T follicular helper cell (primary cell): ENCODE measurements at places on chromosomes 3 and 15.

- no peak for DNase-seq
Observed at GRCh38 chr3:27677565-27677964, 44.6 kb downstream of the EOMES start.

GRCh38 chr3:128923576-128923975 is 44.2 kb downstream of the ACAD9 start:
- no peak for DNase-seq

- DNase-seq = no peak
Observed at GRCh38 chr15:45903283-45903682, 268.5 kb downstream of the SQOR start.

GRCh38 chr15:93362203-93362602 is 273.2 kb upstream of the RGMA start:
- DNase-seq = no peak

DNA sequence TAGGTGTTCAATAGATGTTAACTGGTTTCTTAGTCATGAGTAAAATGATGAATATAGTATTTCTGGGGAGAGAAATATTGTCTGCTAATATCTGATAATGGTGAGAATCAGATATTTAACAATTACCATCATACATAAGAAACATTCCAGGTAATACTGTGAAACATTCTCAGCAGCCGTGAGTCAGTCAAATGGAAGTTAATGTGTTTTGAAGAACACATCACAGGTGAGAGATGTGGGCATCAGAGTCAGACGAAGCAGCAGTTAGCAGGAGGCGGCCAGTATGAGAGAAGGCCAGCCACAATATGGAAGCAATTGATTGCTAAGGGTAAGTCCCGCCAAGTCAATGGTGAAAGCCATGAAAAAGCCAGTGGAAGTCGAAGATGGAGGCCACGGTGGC is 1035.9 kb downstream of the TUSC7 start:
- no peak for DNase-seq

DNA sequence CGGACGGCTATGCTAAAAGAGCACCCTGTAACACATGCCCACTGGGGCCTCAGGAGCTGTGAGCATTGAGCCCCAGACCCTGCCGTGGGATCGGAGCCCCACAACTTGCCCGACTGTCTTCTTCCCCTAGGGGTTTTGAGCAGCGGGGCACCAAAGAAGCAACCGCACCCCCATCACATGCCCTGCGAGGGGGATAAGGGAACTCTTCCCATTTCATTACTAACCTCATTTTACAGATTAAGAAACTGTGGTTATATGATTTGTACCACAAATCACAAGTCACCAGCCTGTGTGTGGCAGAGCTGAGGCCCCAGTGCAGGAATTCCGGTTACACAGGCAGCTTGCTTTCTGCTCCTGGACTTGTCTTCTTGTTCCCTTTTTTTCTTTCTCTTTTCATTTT is 86.2 kb downstream of the CD47 start:
- DNase-seq = no peak

DNA sequence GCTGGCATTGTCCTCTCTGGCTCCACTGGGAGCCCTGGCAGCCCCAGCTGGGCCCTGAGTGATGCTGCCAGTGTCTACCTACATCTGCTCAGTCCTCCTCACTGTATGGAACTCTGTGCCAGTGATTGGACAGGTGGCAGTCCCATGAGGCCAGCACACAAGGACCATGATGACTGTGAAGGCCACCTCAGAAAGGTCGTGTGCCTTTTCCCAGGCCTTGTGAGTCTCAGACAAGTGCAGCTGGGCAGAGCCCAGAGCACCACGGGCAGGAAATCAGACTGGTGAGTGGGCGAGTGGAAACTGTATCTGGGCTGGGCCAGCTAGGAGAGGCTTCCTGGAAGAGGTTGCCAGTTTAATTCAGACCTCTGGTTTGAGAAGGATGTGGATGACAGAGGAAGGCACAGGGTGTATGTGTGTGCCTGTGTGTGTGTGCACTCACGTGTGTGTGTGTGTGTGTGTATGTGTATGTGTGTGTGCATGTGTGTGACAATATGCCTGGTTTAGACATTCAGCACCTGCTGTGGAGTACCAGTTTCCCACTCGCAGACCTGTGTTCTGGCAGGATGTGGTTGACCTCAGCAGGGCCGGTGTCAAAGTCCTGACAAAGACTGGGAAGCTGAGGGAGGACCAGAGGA is 7.0 kb downstream of the MAPKAPK3 start:
- DNase-seq = no peak

DNA sequence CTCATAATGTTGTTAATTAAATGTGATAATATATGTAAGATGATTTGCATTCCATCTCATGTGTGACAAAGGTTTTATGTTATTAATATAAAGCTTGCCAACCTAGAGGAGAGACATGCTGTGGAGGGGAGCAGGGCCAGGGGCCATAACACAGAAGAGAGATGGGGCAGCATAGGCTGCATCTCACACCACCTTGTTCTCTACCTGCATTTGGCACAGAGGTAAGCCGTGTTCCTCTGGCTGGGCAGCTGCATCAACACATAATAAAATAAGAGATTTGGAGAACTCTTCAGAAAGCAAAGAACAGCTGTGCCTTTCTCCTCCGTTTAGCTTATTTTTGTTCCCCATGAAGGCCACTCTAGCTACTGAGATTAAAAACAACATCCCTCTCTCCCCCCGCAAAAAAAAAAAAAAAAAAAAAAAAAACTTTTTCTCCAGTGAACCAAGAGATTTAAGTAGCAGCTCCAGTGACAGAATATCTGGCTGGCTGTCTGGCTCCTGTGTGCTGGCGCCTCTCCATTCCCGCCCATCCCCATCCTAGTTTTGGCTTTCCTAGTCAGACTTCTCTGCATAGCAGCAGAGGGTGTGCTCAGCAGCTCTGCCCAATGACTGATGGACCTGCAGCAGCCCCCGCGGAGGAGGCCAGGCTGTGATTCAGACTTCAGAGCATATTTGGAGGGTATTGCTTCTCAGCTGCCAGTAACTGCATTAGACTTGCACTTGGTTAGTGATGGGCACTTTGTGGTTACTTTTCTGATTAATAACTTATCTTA is 52.2 kb upstream of the STXBP5L start:
- DNase-seq = no peak

DNA sequence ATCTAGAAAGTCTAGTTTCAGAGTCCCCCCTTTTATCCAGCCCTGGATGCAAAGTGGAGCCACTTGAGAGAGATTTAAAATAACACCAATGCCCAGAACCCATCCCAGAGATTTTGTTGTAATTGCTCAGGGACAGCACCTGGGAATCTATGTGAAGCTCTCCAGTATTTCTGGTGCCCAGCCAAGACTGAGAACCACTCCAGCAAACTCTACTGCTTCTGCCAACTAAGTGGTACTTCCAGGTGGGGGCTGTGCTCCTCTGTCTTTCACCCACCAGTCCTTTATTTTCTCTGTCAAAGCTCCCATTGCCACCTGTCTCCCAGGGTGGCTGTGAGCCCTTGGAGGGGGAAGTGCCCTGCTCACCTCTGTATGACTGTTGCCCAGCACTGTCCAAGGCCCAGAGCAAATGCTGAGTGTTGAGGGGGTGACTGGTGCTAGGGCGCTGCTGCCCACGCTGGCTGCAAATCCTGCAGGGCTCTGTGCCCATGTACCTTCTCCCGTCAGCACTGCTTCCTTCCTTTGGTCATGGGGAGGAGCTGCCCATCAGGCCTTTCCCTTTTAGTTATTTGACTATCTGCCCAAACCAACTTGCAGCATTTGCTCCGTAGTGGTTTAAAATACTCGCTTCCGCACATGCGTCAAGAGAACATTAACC is 9.4 kb downstream of the CLSTN2 start:
- DNase-seq = no peak

DNA sequence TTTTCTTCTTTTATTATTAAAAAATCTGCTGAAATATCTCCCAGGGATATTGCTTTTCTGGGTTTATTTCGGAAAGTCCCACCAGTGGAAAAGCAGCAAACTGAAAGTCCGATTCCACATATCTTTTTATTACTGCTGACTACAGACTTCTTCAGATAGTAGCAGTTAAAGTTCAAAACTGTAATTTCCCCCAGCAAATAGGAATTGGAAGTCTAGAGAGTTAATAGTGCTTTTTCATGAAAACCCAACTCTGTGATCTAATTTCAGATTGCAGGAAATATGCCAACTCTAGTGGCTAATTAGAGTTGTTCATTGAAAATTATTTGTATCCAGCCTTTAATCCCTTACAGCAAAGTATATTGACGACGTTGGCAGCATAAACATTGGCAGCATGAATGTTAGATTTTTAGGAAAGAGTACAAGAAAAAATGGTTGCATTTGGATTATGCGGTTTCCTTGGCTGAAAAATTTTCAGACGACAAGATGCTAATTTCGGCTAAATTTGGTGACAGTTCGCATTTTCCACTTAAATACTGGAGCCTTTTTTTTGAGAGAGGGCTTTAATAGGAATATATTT is 472.9 kb upstream of the CBLB start:
- no peak for DNase-seq

- DNase-seq = no peak
Observed at GRCh38 chr3:120182613-120183511, 88.6 kb upstream of the GSK3B start.

DNA sequence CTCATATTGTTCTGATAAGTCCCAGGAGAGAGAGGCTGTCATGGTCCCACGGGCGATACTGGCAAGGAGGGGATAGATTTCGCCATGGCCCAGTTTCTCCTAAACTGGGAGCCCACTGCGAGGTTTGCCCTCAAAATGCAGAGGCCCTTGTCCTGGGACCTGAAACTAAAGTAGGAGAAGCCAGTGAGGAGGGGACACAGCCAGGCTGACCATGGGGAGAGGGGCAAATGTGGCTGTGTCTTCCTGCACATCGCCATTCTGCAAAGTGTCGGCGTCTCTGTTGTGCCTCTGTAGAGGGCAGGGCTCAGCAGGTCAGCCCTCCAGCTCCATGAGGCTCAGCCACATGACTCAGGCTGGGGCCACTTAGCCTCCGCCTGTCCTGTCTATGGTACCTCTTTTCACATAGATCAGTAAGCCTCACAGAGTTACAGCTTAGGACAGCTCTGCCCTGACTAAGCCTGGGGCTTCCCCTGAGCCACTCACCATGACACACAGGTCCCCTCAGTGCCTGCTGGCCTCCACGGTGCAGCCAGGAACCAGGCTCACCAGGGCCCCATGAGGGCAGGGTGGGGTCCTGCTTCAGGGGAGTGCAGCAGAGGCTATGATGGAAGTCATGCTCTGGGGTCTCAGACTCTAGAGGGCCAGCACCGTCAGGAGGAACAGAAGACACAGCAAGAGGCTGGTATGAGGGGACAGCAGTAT is 28.6 kb upstream of the PLXNA1 start:
- no peak for DNase-seq

- no peak for DNase-seq
Observed at GRCh38 chr3:141442446-141442845, 44.4 kb upstream of the RASA2 start.

GRCh38 chr3:140207541-140207940 is 272.6 kb downstream of the CLSTN2 start:
- DNase-seq = no peak

- no peak for DNase-seq
Observed at GRCh38 chr3:113165841-113166240, 45.5 kb upstream of the BOC start.

DNA sequence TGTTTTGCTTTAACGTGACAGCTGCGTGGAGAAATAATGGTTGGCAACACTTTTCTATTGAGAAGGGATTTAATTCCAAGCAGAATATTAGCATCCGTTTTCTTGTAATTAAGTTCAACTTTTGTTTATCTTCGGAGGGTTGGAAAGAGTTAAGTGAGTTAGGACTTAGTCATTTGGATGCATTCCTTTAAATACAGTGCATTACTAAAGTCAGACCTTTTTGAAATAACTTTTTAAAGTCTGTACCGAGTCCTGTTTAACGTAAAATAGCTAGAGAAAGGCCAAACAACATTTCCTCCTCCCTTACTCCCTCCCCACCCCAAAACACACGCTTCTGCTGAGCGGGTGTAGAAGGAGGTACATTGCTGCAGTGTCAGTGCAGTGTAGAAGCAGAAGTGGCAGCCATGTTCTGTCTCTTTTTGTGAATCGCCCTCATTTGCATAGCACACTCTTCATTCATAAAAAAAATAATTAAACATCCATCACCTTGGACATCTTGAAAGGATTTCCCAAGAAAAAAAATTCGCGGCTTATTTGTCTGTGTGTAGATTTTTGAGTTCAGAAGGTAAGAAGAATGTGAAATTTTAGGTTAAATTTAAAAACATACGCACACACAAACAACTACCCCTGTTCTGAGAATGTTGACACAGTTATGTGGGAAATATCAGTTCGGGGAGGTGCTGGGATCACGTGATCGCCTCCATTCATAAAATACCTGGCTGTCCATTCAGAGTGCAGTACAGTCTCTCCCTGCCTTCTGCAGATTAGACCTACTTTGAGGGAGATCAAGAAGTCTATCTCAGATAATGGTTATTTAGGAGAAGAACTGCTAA is 1.6 kb downstream of the SPRED1 start:
- peak; percentile 10 for DNase-seq

- no peak for DNase-seq
Observed at GRCh38 chr3:130826516-130827182, 67.2 kb upstream of the ATP2C1 start.

DNA sequence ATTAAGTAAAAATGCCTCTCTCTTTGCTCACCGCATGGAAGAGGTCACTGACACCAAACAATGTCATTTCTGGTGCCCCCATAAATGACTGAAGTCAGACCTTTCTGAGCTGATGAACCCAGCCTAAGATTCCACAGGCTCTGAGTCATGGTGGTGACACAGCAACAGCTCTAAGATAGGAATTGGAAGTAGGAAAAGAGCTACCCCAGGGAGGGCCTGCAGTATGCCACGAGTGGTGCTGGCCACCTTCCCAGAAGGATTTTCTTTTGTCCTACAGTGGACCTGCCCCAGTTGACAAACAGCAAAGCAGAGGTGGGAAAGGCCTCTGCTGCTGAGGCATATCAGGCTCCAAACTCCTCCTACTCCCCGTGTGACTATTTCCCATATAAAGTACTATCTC is 208.1 kb downstream of the MINAR1 start:
- no peak for DNase-seq

- DNase-seq = peak; percentile 29
Observed at GRCh38 chr15:70528270-70528706, 235.1 kb downstream of the UACA start.

DNA sequence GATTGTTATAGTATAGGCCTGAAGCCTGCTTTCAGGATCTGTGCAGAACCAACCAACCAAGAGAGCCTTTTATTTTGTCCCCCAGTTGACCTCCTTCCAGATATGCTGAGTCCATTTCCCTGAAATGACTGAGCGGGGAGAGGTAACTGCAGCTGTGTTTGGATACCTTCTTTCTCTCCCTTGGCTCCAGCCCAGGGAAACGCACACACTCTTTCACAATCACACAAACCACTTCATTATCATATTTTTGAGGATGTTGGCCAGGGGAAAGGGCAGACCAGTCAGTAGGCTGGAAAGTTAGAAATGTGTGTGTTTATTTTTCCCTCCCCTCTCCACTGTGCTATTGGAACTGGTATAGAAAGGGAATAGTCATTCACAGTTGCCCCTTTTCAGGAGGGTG is 417.7 kb upstream of the TBL1XR1 start:
- DNase-seq = no peak

DNA sequence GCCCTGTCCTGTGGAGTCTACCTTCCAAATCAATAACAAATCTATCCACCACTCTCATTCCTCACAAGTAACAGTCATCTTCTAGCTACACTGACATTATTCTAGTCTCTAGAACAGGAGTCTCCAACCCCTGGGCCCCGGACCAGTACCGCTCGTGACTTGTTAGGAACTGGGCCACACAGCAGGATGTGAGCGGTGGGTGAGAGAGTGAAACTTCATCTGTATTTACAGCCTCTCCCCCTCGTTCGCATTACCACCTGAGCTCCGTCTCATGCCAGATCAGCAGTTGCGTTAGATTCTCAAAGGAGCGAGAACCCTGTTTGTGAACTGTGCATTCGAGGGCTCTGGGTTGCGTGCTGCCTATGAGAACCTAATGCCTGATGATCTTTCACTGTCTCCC is 31.9 kb downstream of the ROBO2 start:
- DNase-seq = no peak
